Cerebellar nuclear complex (tissue), 1 donor: ENCODE measurements at places on chromosomes 7 and 10.
A peak's percentile ranks its signal among the peaks of the same experiment; 100 is the strongest.

DNA sequence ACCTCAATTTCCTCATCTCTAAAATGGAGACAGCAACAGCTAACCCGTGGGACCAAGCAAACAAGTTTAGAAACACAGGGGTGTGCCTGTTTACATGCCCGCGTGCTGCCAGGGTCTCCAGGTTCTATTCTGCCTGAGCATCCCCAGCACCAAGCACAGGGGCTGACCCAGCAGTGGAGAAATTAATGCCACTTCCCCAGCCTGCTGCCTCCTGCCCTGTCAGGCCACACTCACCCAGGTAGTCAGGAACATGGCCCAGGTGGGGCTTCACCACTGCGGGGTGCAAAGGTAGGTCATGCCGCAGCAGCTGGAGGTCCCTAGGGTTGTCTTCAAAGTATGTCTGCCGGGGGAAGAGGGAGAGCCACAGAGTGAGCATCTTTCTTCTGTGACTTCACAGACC is 5.8 kb downstream of the DDX56 start:
- DNase-seq = no peak

DNA sequence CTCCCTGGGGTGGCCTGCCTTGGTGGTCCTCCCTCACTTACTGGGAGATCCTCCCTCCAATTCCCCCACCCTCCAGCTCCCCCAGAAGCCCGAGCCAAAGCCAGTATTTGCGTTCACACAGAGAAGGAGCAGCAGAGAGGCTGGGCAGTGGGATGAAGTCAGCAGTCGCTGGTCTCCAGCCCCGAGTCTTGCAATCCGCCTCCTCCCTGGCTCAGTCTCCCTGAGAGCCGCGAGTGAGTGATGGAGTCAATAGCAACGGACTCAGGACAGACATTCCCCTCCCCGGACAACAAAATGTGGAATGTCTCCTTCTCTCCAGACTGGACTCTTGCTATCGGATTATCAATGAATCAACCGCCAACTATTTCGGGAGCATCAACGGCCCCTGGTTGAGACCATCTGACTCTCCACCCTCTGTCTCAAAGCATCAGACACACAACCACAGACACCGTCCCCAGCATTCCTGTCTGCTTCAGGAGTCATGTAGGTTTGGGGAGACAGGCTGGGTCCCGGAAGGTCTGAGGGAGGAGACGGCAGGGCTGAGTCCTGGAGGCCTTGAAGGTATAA is 178.4 kb downstream of the SH3PXD2A start:
- no peak for DNase-seq

DNA sequence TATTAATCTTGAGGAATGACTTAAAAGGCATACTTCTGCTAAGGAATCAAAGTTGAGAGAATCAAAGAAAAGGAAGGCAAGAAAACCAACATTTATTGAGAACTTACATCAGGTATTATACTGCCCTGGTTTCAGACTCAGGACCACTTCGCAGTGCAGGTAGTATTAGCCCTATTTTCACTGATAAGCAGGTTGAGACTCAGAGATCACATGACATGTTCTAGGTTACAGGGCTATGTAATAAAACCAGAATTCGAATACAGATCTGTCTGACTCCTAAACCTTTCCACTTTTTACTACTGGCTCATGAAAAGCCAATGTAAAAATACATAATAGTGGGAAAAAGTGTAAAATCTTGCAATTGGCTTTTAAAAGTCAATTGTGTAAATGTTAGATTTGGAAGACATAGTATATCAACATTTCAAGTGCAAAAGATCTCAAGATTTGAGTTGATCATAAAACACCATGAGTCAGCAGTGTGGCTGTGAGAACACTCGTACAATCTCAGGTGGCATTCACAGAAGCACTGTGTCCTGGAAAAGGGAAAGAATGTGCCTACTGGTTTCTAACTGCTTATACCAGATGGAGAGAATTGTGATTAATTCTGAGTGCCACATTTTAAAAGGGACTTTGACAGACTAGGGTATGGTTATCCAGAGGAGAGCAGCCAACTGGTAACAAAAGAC is 195.8 kb upstream of the MKLN1 start:
- no peak for DNase-seq

- no peak for DNase-seq
Observed at GRCh38 chr10:88657901-88658300, 6.3 kb upstream of the LIPF start.

GRCh38 chr7:158966780-158967390 is 110.5 kb downstream of the DYNC2I1 start:
- DNase-seq = no peak

DNA sequence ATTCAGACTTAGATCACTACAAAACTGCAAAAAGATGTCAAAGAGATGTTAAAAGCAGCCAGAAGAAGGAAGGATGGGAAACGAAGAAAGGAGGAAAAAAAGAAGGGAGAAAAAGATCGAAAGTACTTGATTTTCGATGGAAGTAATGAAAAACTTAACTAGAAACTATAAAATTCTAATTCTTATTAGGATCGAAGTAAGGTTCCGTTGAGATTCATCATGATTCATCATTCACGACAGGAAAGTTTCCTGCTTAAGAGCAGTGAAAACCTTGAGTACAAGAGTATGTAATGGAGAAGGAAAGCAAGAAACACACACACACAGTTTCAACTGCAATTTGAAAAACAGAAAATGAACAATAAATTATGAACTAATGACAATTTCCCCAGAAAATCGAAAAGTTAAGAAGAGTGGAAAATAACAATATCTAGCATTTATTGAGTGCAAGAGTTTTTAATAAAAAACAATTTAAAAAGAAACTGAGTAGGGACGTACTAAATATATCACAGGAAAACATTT is 1.1 kb upstream of the ING3 start:
- DNase-seq = no peak

DNA sequence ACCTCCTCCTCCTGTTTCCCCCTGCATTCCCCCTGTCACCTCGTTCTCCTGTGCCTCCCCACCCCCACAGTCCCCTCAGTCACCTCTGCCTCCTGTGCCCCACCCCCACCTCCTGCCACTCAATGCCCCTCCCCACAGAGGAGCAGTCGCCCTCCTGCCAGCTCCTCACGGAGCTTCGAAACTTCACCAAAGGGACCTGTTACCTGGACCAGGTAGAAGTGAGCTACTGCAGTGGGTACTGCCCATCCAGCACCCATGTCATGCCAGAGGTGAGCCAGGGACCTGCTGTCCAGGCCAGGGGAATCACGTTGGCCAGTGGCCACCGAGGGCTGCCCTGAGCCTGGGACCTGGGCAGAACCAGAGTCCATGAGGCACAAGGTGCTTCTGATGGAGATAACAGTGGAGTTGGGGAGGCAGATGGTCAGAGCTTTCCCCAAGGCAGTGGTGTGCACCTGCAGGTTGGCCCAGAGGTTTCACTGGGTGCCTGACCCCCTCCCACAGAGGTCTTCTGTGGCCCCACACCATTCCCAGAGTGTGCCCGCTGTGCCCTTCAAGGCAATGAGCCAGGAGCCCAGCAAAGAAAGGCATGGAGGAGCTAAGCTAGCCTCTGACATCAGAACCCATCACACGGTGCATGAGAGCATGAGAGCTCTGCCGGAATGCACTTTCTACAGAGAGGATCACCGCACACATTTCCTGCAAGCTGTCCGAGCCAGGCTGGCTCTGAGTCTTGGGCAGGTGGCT is 7.0 kb upstream of the ZNF862 start:
- no peak for DNase-seq

- DNase-seq = no peak
Observed at GRCh38 chr10:113058523-113059370, 108.7 kb downstream of the TCF7L2 start.

- no peak for DNase-seq
Observed at GRCh38 chr7:67387851-67388250, 391.2 kb downstream of the TYW1 start.

DNA sequence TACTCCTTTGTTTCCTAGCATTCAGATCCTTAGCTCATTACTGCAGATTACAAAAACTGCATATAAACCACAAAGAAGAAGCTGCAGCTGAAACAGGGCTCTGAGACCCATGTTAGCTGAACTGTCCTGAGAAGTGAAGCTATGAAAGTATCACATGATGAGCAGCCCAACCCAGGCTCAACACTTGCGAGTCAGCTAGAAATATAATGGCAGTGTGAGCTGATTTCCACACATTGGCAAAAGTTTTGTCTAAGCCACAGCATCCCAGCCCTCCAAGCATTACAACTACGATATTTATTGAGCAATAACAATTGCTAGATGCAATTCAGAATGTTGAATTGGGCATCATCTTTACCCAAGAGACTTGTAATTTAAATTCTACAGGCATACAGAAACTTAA is 34.5 kb upstream of the SKAP2 start:
- DNase-seq = no peak

DNA sequence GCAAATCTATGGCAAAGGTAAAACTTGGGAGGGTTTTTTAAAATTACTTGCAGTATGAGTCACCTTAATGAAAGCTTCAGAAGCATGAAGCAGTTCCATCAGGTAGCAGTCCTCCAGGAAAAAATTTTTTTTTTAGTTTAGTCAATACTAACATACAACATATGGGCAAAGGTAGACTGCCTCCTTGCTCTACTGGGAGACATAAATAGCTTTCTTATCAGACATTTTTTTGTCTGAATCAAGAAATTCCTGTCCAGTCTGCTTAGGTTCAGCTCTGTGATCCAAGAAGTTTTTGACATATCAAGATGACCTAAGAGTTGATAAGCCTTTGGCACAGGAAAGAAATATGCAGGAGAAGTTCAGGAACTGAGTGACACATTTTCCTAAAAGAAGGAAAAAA is 171.5 kb upstream of the TCF7L2 start:
- no peak for DNase-seq

DNA sequence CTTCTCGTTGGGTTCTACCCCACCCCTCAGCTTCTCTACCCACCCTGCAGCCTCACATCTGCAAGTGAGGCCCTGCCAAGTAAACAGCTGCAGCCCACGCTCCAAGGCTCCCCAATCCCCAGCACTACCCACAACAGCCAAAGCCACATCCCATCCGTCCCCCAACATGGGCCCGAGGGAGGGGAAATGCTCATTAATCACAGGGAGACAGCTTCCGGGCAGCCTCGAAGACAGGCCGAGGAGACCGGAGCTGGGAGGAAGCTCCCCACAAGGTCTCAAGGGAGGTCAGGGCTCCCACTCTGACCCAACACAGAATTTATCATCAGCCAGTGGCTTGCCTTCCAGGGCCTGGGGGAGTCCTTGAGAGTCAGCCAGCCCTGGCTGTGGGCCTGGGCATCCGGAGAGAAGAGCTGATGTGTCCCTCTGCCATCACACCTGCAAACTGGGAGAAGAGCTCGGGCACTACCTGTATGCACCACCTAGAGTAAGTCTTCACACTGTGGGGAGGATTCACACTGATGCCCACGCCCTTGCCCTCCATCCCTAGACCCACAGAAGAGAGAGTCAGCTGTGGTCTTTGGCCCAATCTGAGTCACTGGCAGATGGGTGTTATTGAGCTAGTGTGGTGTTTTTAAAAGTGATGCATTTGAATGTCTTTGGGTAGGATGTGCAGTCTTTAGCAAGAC is 115.5 kb upstream of the ZMIZ1 start:
- DNase-seq = no peak

GRCh38 chr7:71171476-71171875 is 39.5 kb downstream of the GALNT17 start:
- no peak for DNase-seq

DNA sequence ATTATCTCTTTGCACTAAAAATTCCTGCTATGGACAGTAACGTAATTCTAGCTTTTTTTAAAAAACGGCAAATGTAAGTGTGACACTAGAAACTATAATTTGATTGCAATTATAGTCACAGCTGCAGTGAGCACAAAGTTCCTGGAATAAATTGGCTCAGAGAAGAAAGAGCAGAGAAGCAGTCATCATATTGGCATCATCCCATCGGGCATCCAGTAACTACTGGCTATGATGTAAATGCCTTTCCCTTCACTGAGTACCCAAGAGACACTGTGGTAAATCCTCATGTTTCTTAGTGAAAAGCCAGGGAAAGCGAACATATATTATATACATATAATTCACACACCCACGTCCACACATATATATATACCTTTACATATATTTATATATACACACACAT is 43.6 kb downstream of the PIP4K2A start:
- DNase-seq = no peak

DNA sequence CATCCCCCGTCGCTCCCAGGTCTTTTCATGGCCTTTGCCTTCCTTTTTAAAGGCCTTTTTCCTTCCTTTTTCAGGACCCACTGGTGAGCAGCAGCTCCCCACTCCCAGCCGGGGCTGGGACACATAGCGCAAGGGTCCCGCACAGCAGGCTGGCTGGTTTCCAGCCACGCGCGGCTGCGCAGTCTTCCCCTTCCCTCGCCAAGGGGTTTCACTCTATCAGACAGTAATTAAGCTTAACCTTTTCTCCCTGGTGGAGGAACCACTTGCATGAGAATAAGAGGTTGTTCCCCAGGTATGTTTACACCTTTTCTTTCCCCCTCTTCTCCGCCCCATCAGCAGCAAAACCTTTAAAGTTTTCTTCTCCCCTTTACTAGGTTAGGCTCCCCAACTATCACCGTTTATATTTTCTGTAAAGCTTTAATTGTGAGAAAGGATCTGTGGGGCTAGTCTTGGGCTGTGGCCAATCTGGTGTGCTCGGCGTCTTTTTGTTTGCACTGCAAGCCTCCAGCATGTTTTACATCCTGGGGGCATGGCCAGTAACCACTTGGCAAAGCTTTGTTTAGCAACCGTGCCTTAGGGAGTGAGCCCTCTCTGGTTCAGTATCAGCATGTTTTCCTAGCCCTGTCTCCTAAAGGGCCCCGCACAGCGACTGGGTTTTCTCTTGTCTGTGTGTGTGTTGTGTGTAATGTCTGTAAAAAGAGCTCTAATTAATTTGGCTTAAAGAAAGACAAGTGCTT is 219.6 kb downstream of the PHF14 start:
- no peak for DNase-seq

DNA sequence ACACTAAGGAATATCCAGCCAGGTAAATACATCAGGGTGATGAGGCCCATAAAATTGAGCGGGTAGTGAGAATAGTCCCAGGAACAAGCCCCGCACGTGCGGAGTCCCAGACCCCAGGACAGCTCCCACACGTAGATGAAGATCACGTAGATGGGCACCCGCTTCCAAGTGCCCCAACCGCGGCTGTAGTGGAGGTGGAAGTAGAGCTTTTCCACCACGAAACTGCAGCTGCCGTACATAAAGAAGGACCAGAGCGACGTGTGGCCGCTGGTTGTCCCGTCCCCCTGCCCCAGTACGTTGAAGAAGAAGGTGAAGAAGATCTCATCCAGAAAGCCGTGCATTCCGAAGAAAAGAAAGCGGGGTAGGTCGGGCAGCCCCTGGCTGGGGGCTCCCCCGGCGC is 948 bp downstream of the TMEM229A start:
- no peak for DNase-seq

DNA sequence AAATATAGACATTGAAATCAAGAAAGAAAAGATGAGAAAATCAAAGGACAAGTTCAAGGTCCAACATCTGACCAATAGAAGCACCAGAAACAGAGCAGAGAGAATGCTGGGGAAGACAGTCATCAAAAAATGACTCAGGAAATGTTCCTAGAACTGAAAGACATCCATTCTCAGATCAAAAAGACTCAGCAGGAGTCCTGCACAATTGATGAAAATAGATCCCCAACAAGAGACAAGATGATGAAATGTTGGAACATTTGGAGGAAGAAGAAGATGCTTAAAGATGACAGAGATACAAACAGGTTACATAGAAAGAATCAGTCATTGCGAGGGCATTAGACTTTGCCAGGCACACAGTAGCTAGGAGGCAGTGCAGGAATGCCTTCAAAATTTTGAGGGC is 30.0 kb upstream of the EIF5AL1 start:
- no peak for DNase-seq

GRCh38 chr7:41715000-41715399 is 12.1 kb upstream of the INHBA start:
- no peak for DNase-seq

GRCh38 chr10:12484002-12484918 is 134.9 kb downstream of the CAMK1D start:
- DNase-seq = peak; percentile 28
